Pulmonary artery endothelial cell (primary cell): ENCODE measurements at places on chromosomes 3 and 15. TPM values are rescaled to one million over a fixed set of nuclear protein-coding genes. Genes with fewer than 3 reads are reported as not detected.

DNA sequence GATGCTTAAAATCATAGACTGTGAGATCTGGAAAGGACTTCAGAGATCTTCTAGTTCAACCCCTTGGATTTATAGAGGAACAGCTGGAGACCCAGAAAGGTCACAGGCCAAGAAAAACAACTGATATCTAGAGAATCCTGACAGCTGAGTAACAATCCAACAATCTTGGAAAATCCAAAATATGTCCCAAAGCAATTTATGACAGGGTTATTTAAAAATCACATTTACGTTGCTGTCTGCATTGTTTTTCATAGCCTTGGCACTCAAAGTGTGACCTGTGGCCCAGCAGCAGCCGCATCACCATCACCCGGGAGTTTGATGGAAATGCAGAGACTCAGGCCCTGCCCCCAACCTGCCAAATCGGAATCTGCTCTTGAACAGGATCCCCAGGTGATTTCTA is 78.8 kb downstream of the FBN1 start:
- no peak for DNase-seq

GRCh38 chr15:73755481-73755880 is 2.3 kb upstream of the INSYN1 start:
- no peak for DNase-seq

Gene GADL1
- total RNA-seq, result not detected in 2 replicates

GRCh38 chr15:52200831-52201365 is 9.7 kb upstream of the GNB5 start:
- no peak for DNase-seq

GRCh38 chr3:170867143-170867937 is 2.7 kb downstream of the RPL22L1 start:
- no peak for DNase-seq

DNA sequence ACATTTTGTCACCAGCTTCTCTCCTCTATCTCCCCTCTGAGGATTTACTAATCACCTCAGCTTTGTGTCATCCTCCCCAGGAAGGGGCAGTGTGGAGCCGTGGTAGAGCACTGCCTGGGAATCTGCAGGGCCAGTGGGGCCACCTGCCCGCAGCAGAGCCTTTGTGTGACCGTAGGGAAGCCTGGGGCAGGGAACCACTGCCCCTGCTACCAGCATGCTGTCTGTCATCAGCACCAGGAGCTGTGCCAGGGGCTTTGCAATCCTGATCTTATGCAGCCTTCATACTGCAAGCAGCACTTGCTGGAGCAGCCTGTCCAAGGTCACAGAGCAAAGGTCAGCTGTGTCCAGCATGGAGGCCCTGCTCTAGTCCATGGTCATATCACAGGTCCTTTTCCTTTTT is 170.2 kb upstream of the IL12A start:
- DNase-seq, result no peak

DNA sequence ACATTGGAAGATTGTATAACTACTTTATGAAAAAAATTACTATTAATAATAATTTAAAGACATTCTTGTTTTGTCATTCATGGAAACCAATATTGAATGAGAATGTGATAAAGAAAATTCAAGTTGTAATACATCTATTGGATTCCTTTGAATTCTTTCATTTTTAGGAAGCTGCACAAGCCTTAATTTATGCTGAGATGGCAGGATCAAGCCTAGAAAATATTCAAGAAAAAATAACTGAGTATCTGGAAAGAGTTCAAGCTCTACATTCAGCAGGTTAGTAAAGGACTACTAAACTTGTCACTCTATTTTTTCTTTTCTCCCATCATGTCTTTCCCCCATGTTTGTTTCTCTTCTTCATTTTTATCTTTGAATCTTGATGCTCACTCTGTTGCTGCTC is 5.9 kb downstream of the CAPN7 start:
- DNase-seq, result no peak

GRCh38 chr3:16768014-16768413 is 116.7 kb upstream of the PLCL2 start:
- DNase-seq, result no peak

Gene ANKRD34C
- total RNA-seq, result not detected in 2 replicates
